Fibroblast of skin of back (primary cell): ENCODE measurements at places on chromosomes 16 and 17.

GRCh38 chr16:69108064-69108904 is 2.8 kb downstream of the HAS3 start:
- DNase-seq: no peak

DNA sequence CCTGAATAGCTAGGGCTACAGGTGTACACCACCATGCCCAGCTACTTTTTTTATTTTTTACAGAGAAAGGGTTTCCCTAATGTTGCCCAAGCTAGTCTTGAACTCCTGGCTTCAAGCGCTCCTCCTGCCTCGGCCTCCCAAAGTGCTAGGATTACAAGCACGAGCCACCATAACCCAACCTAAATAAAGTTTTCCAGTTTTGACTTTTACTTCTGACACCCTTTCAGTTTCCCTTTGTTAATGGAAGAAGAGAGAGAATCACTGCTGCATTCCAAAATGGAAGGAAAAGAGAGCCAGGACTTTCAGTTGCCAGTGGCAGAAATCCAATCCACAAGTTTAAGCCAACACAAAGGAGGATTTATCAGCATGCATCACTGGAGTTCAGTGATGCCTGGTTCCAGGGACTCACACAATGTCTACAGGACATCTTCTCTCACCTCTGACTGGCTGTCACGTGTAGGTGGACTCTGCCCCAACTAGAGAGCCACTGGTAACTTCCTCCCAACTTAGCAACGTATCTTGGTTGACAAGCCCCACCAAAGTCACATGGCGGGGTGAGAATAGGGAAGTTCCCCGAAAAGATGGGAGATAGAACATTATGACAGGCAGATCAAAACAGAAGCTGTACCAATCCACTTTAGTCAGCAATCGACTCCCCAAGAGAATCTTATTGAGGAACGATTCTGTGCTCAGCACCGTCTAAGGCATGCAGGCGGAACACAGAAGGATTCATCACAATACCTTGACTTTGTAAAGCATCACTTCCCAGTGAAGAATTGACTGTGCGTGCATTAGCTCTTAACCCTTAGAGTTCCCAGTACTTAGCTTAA is 46.5 kb downstream of the GAS7 start:
- DNase-seq: no peak

DNA sequence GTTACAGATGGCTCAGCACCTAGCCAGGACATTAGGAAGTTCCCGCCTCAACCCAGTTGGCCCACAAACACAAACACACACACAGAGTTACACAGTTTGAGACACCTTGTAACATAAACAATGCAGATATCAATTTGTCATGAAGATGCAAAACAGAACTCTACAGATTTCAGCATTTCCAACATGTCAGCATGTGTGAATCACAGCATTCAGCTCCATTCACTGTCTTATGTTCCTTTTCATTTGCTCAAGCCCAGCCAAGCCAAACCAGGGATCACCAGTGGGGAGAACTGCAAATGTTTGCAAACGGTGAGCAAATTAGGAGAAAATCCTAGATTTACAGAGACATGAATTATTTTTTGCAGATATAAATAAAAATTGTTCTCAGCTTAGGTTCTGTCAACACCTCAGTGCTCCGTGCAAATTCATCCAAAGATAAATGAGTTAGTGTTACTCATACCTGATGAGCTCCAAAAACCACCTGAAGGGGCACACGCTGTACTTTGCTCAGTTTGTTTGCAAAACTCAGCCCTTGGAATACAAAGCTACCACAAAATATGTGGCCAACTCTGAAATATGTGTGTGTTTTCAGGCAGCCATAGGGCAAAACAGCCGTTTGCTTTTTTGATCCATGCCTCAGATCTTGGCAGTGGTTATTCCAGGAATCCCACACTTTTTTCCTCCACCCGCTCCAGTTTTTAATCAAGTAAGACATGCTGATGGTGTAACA is 16.3 kb upstream of the COX10 start:
- no peak for DNase-seq

DNA sequence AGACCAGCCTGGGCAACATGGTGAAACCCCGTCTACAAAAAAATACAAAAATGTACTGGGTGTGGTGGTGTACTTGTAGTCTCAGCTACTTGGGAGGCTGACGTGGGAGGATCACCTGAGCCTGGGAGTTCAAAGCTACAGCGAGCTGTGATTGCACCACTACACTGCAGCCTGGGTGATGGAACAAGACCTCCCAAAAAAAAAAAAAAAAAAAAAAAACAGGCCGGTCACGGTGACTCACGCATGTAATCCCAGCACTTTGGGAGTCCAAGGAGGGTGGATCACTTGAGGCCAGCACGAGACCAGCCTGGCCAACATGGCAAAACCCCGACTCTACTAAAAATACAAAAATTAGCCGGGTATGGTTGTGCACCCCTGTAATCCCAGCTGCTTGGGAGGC is 12.7 kb upstream of the APPBP2 start:
- DNase-seq: no peak

DNA sequence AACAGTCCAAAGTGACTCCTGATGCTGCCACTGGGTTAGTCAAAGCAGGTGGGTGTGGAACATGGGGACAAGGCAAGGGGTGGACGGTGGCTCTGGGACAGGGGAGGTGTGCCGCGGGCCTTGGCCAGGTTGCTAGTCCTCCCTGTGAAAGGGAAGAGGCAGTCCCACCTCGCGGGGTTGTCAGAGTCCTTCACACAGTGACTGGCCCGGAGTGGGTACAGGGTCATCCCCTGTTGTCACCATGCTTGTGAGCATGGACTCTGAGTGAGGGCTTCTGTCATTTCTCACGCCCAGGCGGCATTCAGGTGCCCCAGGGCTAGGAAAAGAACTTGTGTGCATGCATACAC is 3.1 kb upstream of the ZNF469 start:
- no peak for DNase-seq

GRCh38 chr17:71519285-71519684 is 601.5 kb upstream of the SOX9 start:
- no peak for DNase-seq

- DNase-seq: no peak
These were observed 387.1 kb downstream of the HS3ST4 start for GRCh38 chr16:26078716-26079355.

- DNase-seq: no peak
These were observed 3.6 kb downstream of the FA2H start for GRCh38 chr16:74770831-74771526.

GRCh38 chr17:76038050-76038449 is 10.9 kb upstream of the EVPL start:
- peak; percentile 17 for DNase-seq

- peak; percentile 73 for DNase-seq
These were observed 106.8 kb downstream of the ZNF778 start for GRCh38 chr16:89324056-89325010.

DNA sequence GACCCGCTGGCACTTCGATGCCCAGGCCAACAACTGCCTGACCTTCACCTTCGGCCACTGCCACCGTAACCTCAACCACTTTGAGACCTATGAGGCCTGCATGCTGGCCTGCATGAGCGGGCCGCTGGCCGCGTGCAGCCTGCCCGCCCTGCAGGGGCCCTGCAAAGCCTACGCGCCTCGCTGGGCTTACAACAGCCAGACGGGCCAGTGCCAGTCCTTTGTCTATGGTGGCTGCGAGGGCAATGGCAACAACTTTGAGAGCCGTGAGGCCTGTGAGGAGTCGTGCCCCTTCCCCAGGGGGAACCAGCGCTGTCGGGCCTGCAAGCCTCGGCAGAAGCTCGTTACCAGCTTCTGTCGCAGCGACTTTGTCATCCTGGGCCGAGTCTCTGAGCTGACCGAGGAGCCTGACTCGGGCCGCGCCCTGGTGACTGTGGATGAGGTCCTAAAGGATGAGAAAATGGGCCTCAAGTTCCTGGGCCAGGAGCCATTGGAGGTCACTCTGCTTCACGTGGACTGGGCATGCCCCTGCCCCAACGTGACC is 5.0 kb downstream of the WFIKKN2 start:
- no peak for DNase-seq

GRCh38 chr17:39632153-39632941 is 4.6 kb upstream of the STARD3 start:
- DNase-seq: no peak

DNA sequence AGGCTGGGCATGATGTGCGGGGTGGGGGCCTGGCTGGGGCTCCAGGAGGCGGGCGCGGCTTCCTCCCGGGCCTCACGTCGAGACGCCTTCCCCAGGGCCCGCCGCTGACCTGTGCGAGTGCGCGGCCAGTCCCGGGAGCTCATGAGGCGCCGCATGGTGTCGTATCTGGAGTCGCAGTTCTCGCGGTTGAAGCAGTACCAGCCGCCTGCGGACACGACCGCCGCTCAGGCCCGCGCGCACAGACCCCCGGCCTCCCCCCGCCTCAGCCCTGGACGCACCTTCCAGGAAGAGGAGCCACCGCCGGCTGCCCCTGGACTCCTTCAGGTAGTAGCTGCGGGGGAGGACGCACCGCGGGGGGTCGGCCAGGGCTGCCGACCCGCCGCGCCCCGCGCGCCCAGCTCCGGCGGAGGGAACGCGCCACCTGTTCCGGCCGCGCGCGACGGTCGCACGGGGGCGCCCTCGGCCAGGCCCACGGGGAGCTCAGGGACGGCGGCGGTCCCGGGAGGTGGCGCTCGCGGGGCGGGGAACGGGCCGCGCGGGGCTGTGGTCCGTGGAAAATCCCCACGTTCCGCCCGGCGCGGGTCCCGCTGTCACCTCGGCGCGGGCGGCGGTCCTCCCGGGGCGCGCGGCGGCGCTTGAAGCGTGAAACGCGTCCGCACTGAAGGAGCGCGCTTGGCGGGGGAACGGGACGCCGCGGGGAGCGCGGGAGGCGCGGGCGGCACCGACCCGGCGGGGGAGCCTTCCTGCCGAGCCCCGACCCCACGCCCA is 1.4 kb downstream of the NOTUM start:
- DNase-seq: peak; percentile 40

DNA sequence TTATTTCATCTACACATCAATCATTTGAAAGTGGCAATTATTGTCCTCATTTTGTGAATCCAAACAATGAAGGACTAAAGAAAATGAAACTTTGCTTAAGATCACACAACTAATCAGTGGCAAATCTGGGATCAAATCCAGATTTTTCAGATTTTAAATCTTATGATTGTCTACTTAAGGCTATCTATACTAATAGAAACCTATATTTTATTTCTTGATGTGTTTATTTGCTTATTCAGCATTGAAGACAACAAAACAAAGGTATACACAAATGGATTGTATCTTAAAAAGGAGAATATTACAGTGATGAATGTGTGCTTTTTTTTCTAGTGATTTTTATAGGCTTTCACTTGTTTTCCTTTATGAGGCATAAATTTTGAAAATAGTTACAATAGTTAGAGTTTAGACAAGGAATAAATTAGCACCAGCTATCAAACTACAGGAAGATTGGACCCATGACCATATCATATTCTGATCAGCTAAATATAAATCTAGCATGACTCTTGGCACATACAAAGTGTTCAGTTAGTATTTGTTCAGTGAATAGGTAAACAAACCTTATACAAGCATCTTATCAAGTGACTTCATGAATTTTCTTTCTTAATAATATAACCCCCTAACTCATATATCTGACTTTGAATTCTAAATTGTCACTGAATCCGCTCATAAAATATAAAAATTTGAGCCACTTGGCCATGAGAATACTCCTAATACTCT is 20.5 kb downstream of the VMP1 start:
- DNase-seq: no peak

GRCh38 chr17:15958484-15958854 is 13.5 kb downstream of the ADORA2B start:
- no peak for DNase-seq

DNA sequence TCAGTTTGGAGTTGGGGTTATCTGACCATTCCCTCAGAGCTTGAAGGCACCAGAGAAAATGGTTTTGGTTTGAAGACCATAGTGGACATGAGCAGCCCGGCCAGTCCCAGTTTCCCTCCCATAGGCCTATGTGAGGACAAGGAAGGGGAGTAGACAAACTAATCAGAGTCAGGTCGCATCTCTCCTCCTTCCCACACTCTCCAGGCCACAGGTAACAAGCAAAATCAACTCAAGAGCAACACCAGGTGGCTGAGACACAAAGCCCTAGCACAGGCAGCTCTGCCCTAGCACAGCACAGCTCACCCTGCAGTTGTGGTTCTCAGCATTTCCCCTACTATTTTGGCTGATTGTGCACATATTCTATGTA is 7.2 kb downstream of the SUPT4H1 start:
- DNase-seq: no peak

GRCh38 chr17:47829870-47830269 is 1.5 kb downstream of the MRPL10 start:
- no peak for DNase-seq

DNA sequence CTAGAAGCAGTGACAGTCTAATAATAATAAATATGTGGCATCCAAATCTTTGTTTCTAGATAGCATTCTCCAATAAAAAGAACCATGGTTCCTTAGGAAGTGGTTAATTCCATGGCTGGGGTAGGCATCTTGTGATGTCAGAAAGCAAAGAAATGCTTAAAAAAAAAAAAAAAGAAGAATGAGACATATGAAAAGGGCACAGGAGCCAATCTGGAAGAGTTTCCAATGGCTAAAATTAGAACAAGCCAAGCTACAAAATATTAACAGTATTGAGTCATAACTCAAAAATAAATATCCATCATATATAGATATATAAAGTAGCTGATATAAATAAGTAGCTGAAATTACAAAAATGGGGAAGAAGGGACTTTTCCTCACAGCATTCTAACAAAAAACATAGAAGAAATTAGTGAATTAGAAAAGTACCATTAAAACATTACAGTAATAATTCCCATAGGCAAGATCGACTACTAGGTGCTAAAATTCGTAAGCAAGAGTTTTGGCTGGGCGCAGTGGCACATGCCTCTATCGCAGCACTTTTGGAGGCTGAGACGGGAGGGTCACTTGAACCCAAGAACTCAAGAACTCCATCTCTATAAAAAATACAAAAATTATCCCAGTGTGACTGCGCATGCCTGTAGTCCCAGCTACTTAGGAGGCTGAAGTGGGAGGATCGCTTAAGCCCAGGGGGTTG is 111.3 kb downstream of the TRIM37 start:
- peak; percentile 87 for DNase-seq

- DNase-seq: no peak
These were observed 4.1 kb downstream of the MAP2K3 start for GRCh38 chr17:21288571-21289017.

DNA sequence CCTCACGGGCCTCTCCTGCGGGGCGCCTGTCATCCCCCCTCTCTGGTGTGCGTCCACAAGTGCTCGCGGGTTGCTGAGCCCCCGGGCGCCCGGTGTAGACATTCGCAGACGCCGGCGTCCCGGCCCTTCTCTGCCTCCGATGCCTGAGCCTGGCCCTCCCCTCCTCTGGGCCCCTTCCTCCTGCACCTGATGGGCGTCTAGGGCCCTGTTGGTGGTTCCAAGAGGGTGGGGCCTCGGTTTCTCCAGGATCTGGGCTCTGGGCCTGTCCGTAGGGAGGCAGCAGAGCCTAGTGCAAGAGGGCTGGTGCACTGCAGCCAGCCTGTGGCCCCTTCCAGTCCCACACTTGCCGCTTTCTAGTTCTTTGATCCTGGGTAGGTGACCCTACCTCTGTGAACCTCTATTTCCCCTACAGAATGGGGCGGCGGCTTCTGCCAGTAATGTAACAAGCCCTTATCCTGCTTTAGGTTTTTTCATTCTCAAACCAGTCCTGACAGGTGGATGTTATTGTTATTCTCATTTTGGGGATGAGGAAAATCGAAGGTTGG is 623 bp downstream of the E4F1 start:
- DNase-seq: peak; percentile 46

- DNase-seq: peak; percentile 60
These were observed 37.6 kb downstream of the CTU2 start for GRCh38 chr16:88743693-88744576.
